Posterior cingulate gyrus (tissue), 11 donors: ENCODE measurements at places on chromosomes 13 and 19.

DNA sequence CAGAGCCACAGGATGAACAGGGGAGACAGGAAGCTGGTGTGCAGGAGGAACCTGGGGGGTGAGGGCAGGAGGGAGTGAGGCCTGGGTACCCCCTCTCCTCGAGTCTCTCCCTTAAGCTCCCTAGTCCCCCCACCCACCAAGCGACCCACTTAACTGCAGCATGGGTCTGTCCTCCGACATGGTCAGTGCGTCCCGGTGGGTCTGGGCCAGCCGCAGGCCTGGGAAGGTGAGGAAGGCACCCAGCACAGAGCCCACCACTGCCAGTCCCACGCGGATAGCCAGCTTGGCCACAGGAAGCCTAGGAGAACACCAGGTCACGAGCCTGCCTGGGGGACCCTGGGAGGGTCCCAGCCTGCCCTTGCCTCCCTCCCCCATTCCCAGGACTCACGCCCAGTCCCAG lies 16.9 kb downstream of the TMEM161A start:
- DNase-seq, result no peak

GRCh38 chr13:54633456-54633855 lies 1604.8 kb downstream of the OLFM4 start:
- no peak for DNase-seq

GRCh38 chr19:57262044-57262443 lies 18.2 kb upstream of the ZNF460 start:
- no peak for DNase-seq

GRCh38 chr13:36919833-36920615 lies at the start of gene SMAD9:
Gene SMAD9 (minus strand): TSS chr13:36920238. CDS start chr13:36879689, 40,549 bp downstream.
- DNase-seq, result peak; percentile 59

- no peak for DNase-seq
Observed at GRCh38 chr19:41904118-41904870, 21.3 kb downstream of the ARHGEF1 start.

DNA sequence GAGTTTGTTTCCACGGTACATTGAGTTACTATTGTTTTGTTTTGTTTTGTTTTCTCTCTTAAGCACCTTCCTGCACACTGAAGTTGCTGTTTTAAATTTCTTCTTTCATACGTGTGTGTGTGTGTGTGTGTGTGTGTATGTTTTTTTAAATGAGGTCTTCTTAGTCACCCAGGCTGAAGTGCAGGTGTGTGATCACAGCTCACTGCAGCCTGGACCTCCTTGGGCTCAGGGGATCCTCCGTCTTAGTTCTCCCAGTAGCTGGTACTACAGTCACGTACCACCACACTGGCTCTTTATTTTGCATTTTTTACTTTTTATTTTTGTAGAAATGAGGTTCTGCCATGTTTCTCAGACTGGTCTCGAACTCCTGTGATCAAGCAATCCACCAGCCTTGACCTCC lies 20.8 kb upstream of the ZNF429 start:
- no peak for DNase-seq

DNA sequence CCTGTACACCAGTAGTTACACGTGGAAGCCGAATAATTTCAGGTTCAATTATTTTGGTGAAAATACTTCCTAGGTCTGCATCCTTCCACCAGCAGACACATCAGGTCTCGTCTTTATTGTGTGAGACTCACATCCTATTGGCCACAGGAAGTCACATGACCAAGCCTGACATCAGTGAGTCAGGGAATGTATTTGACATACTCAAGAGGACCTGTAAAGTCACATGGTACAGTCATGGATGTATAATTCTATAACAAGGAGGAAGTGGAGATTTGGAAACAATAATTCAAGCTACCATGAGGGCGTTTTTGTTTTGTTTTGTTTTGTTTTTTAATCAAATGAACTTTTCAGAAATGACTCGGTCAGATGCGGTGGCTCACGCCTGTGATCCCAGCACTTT lies 9.3 kb upstream of the HIF3A start:
- no peak for DNase-seq

DNA sequence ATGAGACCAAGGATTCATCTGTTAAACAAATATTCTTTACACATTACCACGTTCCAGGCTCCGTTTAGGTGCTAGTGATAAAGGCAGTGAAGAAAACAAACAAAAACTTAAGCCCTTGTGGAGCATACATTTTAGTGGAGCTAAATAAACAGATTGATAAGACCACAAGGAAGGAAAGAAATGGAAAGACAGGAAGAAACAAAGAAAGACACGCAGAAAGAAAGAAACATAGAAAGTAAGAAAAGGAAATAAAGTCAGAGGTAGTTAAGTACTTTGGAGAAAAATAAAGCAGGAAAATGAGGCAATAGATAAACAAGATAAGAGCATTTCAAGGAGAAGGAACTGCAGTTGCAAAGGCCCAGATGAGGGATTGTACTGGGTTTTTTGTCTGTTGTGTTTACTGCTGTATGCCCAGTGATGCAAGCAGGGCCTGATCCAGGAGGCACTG lies 998 bp downstream of the NFKBIB start:
- DNase-seq, result no peak

GRCh38 chr19:50198431-50199258 lies 4.8 kb upstream of the MYH14 start:
- no peak for DNase-seq

DNA sequence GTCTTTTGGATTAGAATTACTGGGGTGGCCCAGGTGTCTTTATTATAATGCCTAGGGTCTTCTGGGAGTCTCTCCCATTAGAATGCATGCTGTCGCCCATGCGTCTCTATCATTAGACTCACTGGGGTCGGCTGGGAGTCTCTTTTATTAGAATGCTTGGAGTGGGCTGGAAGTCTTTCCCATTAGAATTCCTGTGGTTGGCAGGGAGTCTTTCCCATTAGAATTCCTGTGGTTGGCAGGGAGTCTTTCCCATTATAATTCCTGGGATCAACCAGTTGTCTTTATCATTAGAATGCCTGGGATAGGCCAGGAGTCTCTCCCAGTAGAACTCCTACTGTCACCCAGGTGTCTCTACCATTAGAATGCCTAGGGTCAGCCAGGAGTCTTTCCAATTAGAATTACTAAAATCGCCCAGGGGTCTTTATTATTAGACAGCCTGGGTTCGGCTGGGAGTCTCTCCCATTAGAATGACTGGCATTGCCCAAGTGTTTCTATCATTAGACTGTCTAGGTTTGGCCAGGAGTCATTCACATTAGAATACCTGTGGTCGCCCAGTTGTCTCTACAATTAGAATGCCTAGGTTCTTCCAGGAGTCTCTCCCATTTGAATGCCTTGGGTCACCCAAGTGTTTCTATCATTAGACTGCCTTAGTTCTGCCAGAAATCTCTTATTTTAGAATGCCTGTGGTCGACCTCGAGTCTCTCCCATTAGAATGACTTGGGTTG lies 1558.5 kb downstream of the UQCRFS1 start:
- DNase-seq, result no peak

DNA sequence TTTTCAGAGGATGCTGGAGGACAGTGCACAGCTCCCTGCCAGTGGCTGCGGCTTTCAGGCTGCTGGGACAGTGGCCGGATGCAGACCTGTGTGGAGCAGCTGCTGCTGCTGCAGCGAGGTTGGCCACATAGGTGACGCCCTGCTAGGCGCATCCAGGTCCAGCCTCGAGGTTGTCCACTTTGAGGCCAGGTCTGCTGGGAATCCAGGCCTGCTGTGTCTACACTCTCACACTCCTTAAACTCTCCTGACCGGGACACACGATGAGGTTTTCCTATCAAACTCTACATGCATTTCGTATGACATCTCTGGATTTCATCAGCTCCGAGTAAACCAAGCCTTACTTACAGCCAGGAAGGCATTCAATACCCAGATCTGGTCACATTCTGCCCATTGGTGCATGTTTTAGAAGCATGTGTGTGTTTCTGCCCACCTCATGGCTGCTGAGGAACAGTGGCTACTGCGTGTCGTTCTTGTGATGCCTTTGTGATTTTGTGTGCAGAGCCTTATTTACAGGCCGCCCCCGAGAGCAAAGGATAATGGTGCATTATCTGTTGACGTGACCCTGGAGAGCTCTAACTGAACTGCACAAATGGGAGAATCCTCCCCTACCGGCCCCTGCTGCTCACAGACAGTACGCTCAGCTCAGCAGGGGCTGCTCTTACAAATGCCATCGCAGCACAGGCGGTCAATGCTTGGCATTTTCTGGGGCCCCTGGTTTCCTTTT lies 12.3 kb upstream of the MCF2L start:
- no peak for DNase-seq

DNA sequence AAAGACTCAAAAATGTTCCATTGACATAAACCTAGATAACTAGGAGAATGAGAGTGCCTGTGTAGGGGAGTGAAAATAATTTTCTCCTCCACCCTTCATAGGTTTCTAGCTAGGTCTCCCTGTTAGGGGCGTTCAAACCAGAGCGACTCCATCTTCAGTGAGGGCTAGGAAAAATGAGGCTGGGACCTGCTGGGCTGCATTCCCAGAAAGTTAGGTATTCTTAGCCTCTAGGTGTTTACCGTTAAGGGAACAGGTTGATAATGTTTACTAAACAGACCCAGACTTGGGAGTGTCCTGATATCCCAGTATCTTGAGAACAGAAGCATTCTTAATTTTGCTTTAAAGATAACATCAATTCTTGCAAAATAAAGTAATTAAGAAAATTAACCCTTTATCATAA lies 20.1 kb downstream of the PABPC3 start:
- DNase-seq, result no peak

DNA sequence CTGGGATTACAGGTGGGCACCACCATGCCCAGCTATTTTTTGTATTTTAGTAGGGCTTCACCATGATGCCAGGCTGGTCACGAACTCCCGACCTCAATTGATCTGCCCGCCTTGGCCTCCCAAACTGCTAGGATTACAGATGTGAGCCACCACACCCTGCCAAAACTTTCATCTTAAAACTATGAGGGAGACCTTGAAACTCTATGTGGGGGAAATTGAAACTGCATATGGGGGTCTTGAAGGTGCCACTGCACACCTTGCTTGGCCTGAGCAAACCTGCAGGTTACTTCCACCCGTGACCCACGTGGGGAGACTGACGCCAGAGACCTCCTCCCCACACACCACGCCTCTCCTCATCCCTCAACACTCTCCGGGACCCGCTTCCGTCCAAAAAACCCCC lies 15.6 kb downstream of the CILP2 start:
- DNase-seq, result no peak

GRCh38 chr13:48201044-48201443 lies 32.0 kb upstream of the ITM2B start:
- no peak for DNase-seq

GRCh38 chr19:55459950-55460657 lies 1.3 kb downstream of the ISOC2 start:
- DNase-seq, result no peak

DNA sequence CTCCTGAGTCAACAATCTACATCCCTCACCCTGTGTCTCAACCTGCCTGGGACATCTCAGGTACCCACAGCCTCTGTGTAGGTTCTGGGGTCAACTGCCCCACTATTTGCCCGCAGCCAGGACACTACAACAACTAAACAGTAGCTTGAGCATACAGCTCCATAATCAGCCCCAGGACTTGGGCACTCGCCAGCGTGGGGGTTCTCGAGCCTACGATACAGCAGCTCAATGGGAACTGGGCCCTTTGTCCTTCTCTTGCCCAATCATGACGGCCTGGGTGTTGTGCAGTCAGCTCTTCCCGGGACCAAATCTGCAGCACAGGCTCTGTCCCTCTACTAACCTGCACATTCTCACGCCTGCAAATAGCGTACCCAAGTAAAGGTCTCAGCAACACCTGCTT lies 1.3 kb downstream of the ZNF180 start:
- peak; percentile 16 for DNase-seq

GRCh38 chr13:34435338-34435737 lies 506.7 kb upstream of the NBEA start:
- no peak for DNase-seq

DNA sequence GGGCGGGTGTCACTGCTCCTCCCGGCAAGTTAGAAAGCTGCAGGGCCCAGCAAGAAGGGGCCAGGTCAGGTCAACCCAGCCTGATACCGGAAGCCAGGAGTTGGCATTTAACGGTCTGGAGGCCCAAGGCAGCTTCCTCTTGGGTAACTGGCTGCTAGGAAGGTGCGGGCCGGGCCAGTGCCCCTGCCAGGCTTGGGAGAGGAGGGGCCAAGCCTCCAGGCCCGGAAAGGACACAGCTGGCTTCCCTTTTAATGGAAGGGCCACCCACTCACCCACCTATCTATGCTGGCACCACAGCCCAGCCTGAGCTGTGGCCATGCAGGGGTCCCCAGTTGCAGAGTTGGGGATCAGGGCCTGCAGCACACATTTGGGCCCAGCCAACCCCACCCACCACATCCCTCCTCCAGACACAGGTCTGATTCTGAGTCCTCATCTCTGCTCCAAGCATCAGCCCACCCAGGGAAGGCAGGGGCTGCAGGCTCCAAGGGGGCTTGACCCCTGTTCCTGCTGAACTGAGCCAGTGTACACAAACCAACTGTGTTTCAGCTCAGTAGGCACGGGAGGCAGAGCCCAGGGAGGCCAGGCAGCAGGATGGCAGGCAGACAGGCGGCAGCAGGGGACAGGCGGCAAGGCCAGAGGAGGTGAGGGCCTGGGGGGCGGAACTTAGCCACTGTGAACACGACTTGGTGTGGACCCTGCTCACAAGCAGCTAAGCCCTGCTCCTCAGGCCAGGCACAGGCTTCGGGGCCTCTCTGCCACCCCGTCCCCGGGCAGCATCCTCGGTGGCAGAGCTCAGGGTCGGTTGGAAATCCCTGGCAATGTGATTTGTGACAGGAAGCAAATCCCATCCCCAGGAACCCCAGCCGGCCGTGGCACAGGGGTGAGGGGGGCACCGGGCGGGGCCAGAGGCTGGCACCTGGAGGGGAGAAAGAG lies 40.8 kb downstream of the ZSWIM4 start:
- no peak for DNase-seq

DNA sequence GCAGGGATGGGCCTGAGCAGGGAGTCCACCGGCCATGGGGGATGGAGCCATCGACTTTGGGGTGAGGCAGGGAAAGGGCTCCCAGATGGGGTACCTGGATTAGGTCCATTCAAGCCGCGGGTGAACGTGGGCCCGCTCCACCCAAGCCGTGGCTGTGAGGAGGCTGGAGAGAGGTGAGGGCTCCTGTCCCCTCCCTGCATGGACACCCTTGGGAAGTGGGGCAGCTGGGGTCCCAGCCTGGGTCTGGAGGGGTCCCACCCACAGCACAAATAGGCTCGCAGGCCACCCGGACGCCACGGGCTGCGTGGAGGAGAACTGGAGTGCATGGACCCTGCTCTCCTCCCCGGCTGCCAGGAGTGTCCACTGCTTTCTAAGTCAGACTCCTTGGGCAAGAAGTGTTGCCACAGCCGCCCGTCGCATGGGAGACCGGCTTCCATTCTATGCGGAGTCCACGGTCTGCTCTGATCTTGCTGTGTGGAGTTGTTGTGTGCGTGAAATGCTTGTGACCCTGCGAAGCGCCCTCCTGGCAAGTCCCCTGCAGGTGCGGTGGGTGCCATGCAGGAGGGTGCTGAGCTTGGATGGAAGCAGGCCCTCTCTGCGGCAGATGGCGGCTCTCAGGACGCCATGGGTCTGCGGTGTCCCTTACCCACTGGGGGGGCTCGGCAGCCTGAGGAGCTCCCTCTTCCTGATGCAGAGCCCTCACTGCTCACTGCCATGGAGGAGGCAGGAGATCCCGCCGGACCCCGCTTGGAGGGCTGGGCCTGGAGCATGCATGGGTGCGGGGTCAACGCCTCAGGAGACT lies 2.0 kb downstream of the DAZAP1 start:
- DNase-seq, result no peak
